Fibroblast of mammary gland (primary cell): ENCODE measurements at places on chromosomes 3 and 15.

- no peak for DNase-seq
Observed at GRCh38 chr3:127531821-127532220, 58.7 kb downstream of the TPRA1 start.

GRCh38 chr15:87896936-87897335 lies 359.6 kb downstream of the NTRK3 start:
- DNase-seq, result no peak

DNA sequence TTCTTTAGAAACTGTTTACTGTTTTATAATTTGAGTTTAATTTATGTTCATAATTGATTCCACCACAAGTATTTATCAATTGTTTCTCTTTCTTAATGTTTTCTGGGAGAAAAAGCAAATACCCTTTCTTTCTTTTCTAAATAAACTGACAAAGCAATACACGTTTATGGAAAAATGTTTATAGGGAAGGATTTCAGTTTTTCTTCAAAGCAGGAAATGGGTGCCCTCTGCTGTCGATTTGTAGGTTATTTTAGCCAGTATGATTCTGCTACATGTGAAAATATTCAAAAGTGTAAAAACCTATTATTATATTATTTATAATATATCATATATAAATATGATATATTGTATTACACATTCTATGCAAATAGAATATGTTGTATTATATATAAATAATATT lies 921.0 kb upstream of the ROBO1 start:
- peak; percentile 10 for DNase-seq

- DNase-seq, result peak; percentile 39
Observed at GRCh38 chr15:70362886-70363285, 265.2 kb upstream of the TLE3 start.

GRCh38 chr3:187706971-187707370 lies 4.6 kb upstream of the RTP2 start:
- DNase-seq, result no peak

- DNase-seq, result peak; percentile 54
Observed at GRCh38 chr3:142542054-142542453, 36.5 kb downstream of the ATR start.
